ENCODE measurements at places on chromosomes 5 and 9.

DNA sequence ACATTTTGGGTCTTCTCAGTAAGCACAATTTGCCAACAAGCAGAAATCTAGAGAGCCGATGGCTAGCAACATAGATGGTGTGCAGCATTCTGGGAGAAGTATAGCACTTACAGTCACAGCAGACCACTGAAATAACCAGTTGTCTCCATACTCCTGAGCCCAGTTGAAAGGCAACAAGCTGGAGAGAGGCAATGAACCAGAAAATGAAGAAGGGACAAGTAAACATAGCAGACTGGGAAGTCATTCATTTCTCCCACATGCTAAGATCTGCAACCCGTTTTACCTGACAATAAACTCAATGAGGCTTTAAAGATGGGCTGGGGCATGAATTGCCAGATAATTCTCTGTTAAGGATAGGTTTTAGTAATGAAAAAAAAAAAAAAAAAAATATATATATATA is 575.6 kb upstream of the GRAMD2B start:
- DNase-seq, result no peak

DNA sequence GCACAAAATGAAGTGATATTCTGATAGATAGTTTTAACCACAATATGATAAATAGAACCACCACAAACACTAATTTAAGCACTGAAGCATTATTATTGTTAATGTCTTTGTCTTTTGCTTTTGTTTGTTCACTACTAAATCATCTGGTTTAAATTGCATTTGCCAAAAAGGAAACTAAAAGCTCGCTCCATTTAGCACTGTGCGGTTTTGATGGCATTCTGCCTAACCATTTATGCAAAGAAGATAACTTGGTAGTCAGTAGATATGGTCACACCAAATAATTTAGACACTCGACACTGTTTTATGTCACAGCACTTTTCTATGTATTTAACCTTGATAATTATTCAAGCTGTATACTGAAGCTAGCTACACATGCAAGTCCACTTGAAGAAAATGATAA is 849.8 kb upstream of the CDH6 start:
- DNase-seq, result no peak

GRCh38 chr9:133754688-133755227 is 16.6 kb upstream of the SARDH start:
- DNase-seq, result no peak

- peak; percentile 50 for DNase-seq
These were observed at the start of gene FAM13B for GRCh38 chr5:138032572-138033385. TSS of gene FAM13B (minus strand) at chr5:138033079. CDS start at chr5:138019111, 13,968 bp downstream.

DNA sequence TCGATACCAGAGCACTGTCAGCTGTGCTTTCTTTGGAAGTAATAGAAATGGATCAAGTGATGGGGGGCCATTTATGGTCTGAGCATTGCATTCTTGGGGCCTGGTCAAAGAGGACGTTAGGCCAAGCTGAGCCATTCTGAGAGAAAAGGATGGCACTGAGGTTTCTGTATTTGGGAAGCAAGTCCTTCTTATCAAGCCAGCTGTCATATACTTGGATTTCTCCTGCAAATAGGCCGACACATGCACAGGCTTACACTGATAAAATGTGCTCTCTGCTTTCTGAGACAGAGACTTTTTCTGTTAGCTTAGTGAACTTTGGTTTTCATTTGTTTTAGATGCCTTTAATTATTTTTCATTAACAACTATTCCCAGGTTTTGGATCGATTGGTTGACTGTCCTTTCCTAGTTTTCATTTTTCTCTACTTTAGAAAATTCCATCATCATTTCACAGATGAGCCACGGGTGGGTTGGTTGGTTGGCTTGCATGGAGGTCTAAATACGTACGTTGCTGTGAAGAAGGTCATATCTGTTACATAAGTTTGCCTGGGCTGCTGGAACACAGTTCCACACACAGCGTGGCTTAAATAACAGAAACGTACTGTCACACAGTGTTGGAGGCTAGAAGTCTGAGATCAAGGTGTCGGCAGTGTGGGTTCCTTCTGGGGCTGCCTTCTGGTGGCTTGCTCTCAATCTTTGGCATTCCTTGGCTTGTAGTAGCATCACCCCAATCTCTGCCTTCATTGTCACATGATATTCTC is 20.3 kb downstream of the TMOD1 start:
- DNase-seq, result no peak

- DNase-seq, result no peak
These were observed 8.5 kb upstream of the ORM1 start for GRCh38 chr9:114314256-114314867.

GRCh38 chr5:34682926-34683623 is 26.9 kb downstream of the RAI14 start:
- no peak for DNase-seq

DNA sequence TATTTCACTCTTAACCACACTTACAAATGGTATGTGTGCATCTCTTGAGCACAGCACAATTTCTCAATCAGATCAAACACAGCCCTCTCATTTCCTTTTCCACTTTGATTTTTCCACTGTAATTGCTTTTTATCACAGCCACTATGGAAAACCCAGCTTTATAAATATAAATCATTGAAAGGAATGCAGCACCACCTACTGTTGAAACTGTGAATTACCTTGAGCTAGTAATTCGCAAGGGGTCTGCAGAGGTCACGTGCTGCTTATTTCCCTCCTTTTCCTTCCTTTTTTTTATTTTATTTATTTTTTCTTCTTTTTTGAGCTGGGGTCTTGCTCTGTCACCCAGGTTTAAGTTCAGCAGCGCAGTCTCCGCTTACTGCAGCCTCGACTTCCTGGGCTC is 76.9 kb downstream of the CDH6 start:
- DNase-seq, result no peak

GRCh38 chr9:99787556-99787955 is 34.1 kb upstream of the NR4A3 start:
- DNase-seq, result no peak

- DNase-seq, result peak; percentile 84
These were observed at the start of gene PLPP1 for GRCh38 chr5:55534436-55535198. TSS of gene PLPP1 (minus strand) at chr5:55534964. CDS start at chr5:55534629, 335 bp downstream.

DNA sequence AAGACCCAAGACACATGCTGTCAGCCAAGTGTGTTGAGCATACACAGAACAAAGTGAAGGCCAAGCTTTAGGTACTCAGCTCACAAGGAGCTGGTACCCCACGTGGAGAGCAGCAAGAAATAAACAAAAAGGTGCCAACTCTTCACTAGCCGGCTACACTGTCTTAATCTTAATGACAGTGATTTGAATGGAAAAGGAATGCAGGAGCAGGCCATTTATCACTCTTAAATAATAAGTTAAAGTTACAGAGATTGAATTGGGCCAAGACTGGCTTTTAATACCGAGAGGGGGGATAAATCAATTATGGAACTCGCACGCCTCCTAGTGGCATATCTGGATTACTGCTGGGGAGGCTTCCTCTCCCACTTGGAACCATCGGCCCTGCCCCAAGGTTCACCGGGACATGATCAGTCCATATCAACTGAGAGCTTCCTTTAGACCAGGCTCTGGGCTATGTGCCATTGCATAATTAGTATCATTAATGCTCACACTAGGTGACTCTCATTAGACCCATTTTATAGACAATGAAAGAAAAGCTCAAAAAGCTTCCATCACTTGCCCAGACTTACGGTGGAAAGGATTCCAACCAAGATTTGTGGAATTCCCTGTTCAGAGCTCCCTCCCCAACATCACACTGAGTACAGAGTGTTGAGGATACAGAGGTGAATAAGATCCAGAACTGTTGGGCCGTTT is 94.0 kb downstream of the ACTL7B start:
- DNase-seq, result no peak

GRCh38 chr9:107852891-107853290 is 363.3 kb upstream of the KLF4 start:
- DNase-seq, result no peak

DNA sequence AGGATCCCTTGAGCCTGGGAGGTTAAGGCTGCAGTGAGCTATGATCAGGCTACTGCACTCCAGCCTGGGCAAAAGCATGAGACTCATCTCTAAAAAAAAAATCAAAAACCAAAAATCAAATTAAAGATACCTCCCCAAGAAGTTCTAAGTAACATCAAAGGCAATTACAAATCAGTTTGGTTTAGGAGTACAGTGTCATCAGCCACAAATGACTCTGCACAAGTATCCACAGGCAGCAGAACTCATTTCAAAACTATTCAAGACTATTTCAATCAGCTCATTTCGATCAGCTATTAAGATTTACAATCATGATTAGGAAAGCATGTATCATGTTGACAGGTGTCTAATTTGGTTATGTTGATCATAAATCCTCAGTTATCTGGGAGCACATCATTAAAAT is 19.1 kb downstream of the TRMO start:
- no peak for DNase-seq

GRCh38 chr9:108477529-108478006 is 378.2 kb downstream of the ACTL7B start:
- no peak for DNase-seq

- DNase-seq, result no peak
These were observed 3.5 kb downstream of the BOD1 start for GRCh38 chr5:173612948-173613347.

DNA sequence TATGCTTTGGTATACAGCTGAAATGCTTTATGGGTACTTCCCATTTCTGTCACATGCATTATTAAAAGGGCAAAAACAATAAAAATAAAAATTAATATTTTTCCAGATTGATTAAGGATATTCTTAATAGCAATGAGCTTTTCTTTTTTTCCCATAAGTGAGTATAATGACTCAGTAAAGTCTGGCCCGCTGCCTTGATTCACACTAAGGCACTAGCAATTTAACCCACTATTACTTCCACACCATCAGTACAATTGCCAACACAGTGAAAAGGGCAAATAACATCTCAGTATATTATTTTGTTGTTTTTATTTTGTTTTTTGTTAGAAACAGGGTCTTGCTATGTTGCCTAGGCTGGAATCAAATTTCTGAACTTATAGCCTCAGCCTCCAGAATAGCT is 150.1 kb downstream of the RNF180 start:
- no peak for DNase-seq

GRCh38 chr9:136614967-136615623 is 47.6 kb upstream of the EGFL7 start:
- no peak for DNase-seq

DNA sequence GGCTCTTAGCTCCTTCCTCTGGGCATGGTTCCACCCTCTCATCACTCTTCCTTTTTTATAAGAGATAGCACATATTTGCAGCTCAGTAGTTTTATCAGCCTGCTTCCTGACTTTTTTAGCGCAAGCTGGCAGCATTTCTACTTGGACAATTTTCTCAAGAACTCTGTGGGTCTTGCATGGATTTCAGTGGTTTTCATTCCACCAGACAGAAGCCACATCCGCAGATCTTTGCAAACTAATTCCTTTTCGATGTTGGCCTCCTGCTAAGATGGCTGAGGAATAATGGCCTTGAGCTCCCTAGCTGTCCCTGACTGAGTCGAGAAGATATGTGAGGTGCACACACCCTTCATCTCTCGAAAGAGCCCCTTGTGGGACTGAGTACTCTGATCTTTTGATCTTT is 49.5 kb downstream of the GALNT12 start:
- no peak for DNase-seq

DNA sequence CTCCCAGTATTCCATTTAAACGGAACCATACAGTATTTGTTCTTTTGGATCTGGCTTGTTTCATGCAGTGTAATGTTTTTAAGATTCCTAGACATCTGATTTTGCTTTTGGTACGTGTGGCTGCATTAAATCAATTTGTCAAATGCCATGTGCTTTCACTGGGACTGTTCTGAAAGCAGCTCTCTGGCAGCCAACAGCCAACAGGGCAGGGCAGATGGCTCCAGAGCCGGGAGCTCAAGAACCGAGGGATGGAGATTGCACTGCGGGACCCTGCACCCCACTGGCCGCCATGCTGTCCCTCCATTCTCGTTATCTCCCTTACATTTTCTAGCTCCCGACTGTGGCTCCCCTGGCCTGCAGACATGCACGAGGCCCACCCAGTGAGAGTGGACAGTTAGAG is 33.4 kb upstream of the AIF1L start:
- DNase-seq, result no peak

DNA sequence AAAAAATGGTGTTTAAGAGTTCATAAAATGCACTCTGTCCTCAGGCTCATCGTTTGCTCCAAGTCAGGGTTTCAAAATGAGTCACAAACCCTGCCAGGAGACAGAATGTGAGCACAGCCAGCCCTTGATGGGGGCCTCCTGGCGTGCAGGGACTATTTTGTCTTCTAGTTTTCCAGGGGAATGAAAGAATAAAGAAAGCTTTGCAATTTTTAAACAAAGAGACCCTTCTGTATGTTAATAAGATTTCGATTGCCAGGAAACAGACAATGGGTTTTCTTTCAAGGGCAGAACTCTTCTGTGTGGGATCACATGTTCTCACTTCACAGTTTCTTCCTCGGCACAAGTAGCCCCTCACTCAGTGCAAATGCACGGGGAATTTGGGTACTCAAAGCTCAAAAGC is 121.4 kb upstream of the C6 start:
- DNase-seq, result no peak

DNA sequence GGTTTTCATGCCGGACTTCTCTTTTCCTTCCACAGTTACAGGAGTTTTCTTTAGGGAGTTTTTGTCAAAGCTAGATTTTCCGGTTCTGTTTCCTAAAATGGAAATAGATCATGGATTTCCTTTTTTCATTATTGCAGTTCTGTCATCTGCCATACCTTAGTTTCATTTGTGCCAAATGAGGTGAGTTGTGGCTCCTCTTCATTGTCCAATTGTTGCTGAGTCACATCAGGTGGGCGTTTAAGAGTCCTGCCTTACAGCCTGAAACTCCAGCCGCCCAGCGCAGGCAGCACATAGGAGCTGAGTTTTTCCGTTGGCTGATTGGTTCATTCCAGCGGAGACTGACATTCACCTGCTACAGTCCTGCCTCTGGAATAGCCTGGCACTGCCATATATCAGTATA is 14.1 kb downstream of the SLC25A25 start:
- DNase-seq, result no peak

GRCh38 chr5:51385216-51385615 is 2.0 kb downstream of the ISL1 start:
- DNase-seq, result no peak
